ENCODE measurements at places on chromosomes 7 and 10.

DNA sequence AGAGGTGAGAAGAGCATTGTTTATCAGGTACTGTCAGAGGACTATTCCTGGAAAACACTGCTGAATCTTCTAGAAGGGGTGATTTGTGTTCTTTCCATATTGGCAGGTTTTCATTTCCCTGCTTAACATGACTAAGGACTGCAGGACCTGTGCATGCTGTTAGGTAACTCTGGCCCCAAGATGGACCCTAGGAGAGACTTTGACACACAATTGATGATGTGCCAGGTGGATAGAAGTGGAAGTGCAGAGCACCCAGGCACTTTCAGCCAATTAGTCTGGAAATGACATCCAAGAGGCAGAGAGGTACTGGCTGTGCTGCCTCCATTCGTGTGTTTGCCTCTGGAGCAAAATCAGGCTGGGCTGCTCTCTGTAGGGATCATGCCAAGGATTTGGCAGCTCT, 496.3 kb upstream of the GALNT17 start:
- no peak for DNase-seq

GRCh38 chr7:111540199-111540815, 22.0 kb downstream of the IMMP2L start:
- no peak for DNase-seq

GRCh38 chr7:17275749-17276671, 22.4 kb upstream of the AHR start:
- DNase-seq, result peak; percentile 30

DNA sequence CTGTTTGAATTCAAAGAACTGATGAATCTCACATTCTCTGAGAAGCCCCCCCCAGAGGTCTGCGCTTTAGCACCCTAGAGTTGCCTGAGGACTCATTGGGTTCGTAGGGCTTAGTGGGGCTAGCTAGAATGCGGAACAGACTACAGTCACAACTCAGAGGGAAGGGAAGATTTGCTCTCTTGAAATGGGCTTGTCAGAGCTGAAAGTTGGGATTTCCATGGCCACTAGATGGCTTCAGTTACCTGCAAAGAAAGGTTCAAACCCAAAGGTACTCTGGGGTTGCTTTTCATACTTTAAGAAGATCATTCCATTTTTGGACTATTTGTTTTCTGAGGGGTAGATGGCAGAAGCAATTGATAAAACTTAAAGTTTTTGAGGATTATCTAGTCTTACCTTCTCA, 205.0 kb downstream of the BBS9 start:
- DNase-seq, result no peak

GRCh38 chr7:37491919-37492694, 43.4 kb upstream of the ELMO1 start:
- no peak for DNase-seq

DNA sequence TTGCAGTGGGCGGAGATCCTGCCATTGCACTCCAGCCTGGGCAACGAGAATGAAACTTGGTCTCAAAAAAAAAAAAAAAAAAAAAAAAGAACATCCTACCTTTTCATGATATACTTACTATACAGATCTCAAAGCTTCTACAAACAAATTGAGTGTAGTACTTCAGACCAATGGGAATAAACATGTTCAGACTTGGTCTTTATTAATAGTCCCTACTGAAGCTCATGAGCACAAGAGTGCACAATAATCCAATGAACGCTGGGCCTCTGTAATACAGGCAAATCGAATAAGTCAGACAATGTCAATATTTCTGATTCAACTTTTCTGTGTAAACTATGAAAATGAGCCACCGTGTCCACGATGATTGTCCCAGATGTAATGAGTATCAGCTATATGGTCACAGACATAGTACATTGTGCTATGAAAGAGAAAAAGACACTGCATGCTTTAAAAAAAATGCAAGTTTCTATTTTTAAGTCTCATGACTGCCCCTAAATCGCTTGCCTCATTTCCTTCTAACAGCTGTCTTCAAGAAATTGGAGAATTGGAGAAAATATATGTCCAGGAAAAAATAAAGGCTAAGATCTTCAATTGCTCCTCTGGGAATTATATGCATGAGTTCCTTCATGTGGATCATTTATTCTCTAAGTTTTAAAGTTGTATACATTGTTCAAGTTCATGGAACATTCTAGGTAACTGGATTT, 64.0 kb upstream of the CTTNBP2 start:
- no peak for DNase-seq

DNA sequence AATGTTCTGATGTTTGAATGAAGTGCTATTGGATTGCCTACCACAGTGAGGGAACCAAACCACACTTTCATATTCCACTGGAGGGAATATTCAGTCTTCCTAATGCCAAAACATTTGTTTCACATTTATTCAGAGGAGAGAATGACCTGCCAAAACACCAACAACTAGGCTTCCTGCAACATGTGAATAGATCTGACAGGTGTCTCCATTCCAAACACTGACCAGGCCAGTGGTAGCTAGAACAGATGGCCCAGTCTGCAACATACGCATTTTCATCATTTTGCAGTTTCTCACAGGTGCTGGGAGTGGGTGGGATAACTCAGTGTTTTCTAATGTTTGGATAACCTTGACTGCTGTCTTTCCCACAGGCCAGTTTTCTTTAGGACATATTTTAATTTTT, 110.0 kb downstream of the RELN start:
- DNase-seq, result no peak

GRCh38 chr7:111026806-111027205, 64.1 kb upstream of the LRRN3 start:
- no peak for DNase-seq

DNA sequence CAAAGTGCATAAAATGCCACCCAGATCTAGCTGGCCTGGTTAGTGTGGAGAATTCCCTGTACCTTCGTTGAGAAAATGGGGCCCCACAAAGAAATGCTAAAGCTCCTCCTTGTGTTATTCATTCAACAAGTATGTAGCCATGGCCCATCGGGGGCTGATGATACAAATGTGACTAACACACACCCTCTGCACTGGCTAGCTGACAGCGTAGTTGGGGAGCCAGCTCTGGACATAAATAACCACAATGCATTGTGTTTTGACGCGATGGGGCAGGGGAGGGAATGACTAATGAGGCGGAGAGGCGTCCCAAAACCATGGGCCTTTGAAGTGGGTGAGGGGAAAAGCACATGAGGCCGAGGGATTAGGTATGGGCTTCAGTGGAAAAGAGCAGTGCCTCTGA, 28.2 kb upstream of the ASL start:
- no peak for DNase-seq

DNA sequence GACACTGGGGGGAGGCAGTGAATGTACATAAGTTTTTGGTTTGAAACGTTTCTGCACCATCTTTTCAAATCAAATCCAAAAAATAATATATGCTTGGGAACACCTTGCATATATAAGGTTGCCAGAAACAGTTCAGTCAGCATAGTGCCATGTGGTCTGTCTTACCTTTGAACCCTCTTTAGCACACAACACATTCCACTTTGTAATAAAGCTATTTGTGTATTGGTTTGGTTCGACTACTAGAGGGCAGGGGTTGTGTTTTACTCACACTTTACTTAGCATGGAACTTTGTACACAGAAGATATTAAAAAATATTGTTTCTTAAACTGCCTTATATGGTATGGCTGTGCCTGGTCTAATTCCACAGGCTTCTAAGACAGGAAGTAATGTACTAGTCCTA, 43.2 kb downstream of the ALDH18A1 start:
- DNase-seq, result no peak

DNA sequence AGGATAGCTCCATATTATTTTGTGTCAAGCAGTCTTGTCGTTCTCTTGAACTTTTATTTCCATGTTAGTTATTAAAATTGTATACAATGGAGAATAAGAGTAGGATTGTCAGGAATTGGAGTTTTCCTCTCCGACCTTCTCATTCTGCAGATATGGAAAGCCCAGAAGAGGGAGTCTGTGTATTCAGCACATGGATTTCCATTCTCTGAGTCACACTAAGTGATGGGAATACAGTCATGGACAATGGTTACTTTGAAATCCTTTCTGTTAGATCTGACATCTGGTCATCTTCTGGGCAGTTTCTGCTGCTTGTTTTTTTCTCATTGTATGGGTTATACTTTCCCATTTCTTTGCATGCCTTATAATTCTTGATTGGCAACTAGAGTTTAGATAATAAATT, 5.0 kb upstream of the TASOR2 start:
- no peak for DNase-seq

DNA sequence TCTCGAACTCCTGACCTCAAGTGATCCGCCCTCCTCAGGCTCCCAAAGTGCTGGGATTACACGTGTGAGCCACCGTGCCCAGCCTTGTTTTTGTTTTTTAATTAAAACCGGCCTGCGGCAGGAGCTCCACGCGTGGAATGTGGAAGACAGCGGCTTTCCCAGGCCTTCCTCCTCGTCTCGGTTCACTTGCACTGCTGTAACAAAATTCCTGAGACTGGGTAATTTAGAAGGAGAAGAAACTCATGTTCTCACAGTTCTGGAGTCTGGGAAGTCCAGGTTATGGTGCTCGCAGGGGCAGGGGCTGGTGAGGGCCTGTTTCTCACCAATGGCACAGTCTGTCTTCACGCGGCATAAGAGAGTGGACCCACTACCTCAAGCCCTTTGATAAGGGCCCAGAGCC, 14.4 kb upstream of the CRYGN start:
- DNase-seq, result no peak

GRCh38 chr10:61463035-61463909, 10.1 kb upstream of the TMEM26 start:
- DNase-seq, result peak; percentile 97

- DNase-seq, result no peak
Measured at GRCh38 chr7:143256932-143257331, 6.3 kb upstream of the GSTK1 start.

GRCh38 chr10:576130-576465, 113.4 kb downstream of the DIP2C start:
- no peak for DNase-seq

- DNase-seq, result no peak
Measured at GRCh38 chr7:98816241-98816640, 53.6 kb downstream of the TMEM130 start.

DNA sequence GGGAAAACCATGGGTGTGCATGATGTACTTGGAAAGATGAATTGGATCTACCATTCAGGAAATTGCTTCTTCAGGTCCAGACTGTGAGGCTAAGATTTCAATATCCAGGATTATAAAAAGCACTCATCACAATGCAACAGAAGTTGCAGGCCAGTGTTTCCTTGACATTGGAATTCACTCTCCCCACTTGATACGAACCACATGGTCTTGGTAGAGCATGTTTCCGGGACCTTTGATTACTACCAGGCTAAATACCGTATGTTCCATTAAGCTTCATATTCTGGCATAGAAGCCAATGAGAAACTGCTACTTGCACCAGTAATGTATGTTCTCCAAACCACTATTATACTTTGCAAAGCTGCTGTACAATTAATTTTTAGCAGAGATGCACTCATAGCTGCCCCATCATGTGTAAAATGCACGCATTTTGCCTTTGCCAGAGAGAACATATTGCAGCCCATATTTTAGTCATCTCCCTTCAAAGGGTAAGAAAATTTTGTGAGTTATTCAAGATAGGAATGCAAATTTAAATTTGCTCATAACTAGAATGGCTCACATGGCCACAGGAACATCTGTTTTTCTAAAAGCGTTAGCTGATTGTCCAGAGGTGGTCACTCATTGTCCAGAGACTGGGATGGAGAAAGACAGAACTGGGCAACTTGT, 8.1 kb downstream of the FRMD4A start:
- peak; percentile 66 for DNase-seq

DNA sequence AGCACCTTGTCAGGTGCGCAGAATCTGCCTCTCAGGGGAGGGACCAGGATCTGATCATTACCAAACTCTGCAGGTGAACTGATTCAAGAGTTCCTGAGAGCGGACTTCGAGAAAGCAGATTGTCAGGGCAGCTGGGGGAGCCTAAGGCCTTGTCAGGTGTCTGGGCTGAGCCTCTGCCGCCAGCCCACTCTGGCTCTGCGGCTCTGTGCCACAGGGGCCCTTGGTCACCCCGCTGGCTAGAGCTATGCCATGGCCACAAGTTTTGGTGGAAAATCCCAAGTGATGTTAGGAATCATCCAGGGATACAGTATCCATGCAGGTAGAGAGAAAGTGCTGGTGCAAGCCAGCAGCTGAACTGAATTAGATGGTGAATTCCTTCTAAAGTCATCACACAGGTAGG, 4.2 kb downstream of the ADAMTS14 start:
- no peak for DNase-seq

GRCh38 chr7:129149511-129149910, 5.0 kb downstream of the TSPAN33 start:
- no peak for DNase-seq

- DNase-seq, result no peak
Measured at GRCh38 chr10:30894221-30894620, 137.4 kb downstream of the ZNF438 start.

- DNase-seq, result no peak
Measured at GRCh38 chr7:23234569-23235296, 11.8 kb upstream of the GPNMB start.

DNA sequence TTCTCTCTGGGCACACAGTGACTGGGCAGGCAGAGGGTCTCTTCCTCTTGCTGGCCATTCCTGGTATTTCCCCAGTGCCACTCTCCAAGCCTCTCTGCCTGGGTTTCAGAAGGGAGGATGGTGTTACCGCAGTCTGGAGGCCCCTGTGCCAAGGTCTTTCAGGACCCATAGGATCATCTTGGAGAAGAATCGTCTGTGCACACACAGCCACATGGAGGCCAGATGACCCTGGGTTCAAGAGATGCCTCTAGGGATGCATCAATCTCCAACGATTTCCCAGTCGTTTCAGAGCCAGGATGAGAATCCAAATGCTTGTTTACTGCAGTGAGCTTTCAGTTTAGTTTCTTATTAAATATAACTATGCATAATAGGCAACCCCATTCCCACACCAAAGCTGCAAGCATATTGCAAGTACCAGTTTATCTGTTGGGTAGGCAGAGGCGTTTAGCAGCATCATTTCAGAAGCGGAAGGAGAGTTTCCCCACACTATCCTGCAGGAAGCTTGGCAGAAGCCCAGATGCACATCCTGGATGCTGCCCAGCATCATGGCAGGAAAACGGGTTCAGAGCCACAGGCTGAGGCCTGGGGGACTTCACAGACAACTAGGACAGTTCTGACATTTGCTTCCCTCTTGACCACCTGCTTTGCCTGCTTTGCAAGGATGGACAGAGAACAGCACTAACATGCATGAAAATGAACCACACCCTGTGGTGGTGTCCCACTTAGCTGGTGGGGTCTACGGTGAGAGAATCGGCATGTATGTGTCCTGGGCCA, 134.7 kb upstream of the FAM20C start:
- DNase-seq, result no peak

GRCh38 chr7:11430841-11431240, 401.2 kb downstream of the THSD7A start:
- DNase-seq, result no peak

GRCh38 chr7:108012499-108013430, 9.8 kb upstream of the LAMB1 start:
- no peak for DNase-seq

GRCh38 chr7:135121868-135122267, 26.0 kb upstream of the TMEM140 start:
- no peak for DNase-seq

DNA sequence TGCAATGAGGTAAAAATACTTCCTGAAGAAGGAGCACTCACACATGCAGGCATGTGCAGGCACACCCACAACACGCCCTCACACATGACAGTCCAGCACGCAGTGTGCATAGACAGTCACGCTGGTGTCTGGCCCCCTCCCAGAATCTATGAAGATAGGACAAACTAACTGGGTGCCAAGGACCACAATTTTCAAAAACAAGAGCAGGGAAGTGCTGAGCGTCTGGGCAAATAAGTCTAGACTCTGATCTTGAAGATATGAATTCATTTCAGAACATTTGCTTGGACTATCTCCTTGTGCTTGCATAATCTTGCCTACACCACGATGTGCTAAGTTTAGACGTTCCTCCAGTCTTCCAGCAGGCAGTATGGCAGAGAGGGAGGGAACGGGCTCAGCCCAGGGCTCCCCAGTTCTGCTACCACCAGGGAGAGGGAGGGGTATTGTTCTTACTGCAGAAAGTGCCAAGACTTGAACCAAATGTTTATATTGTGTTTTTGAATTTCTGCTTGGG, 276.5 kb upstream of the KLF6 start:
- DNase-seq, result no peak

Measured in lung (tissue), 17 donors.